Hindlimb muscle (tissue), 1 donor: ENCODE measurements at places on chromosomes 11 and 22. TPM values are rescaled to one million over a fixed set of nuclear protein-coding genes. Genes with fewer than 3 reads are reported as not detected.

ATL3 gene
- 14.1 TPM for polyA plus RNA-seq

FAT3 gene
- 1.0 TPM for polyA plus RNA-seq

GLB1L3 gene
- 0.10 TPM for polyA plus RNA-seq

RFPL3 gene
- 0.25 TPM for polyA plus RNA-seq
